ENCODE measurements at places on chromosomes 7 and 10.

- DNase-seq, result no peak
Measured at GRCh38 chr10:15661574-15661973, 58.1 kb downstream of the ITGA8 start.

DNA sequence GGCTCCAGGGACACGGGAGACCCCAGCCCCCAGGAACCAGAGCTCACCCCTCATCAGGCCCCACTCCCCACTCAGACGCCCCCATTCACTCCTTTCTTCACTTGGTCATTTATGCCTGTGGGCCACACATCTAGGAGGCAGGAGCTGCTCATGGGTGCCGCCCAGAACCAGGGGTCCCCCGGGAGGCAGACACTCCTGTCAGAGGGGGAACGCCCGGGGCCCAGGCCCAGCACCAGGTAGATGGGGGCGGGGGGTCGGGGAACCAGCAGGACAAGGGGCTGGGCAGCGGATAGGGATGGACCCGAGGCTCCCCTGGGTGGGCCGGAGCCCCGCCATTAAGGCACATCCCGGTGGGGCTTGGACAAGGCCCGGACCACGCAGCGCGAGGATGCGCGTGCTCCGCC is 11.8 kb downstream of the CALY start:
- DNase-seq, result no peak

- DNase-seq, result no peak
Measured at GRCh38 chr7:47074702-47075153, 507.2 kb downstream of the TNS3 start.

DNA sequence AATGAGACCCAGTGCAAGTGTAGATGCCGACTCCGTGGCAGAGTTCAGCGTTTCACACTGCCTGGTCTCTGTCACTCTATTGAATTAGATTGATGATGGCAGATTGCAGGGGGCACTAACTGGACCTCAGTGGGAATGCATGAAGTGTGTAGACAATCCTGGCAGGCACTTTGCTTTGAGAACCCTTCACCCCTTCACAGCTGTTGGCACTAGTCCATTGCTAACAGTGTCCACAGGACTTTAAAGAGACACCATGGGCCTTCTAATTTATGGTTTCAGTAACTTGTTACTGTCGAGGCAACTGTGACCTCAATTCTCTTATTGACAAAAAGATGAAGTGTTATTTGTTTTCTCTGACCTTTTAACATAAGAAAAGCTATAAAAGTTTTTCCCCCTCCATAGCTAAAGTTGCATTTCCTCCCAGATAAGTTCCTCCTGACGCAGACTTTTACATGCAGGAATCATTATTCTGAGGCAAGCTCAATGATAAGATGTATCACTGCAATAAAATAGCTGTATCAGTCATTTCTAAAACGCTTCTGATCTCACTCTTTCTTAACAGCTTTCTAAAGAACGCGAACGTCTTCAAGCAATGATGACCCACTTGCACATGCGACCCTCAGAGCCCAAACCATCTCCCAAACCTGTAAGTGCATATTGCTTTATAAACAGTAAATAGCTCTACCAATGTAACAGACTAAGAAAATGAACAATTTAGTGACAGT is 238.9 kb downstream of the FOXP2 start:
- DNase-seq, result no peak

- no peak for DNase-seq
Measured at GRCh38 chr7:136036336-136036735, 59.2 kb upstream of the MTPN start.

DNA sequence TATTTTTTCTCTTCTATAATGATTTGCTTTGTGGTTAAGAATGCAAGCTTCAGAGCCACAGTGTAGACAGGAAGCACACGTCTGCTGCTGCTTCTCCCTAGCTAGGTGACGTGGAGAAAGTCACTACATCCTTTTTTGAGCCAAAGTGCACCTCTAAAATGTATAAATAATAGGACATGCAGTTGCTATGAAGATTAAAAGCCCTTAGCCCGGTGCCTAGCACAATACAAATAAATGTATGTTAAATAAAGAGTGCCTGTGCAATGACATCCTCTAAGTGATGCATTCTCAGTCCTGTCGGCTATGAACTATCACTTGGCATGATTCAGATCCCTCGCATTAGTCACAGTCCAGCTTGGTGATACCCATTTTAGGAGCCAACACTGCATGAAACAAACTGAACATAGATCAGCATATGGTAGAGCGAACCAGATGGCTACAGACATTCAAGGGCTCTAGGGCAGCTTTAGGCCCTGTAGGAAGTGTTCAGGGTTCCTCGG is 4.8 kb upstream of the TRDMT1 start:
- no peak for DNase-seq

GRCh38 chr7:32869716-32870115 is 21.8 kb downstream of the KBTBD2 start:
- no peak for DNase-seq

- DNase-seq, result peak; percentile 93
Measured at GRCh38 chr10:72320676-72321247, 34.0 kb downstream of the DNAJB12 start.

DNA sequence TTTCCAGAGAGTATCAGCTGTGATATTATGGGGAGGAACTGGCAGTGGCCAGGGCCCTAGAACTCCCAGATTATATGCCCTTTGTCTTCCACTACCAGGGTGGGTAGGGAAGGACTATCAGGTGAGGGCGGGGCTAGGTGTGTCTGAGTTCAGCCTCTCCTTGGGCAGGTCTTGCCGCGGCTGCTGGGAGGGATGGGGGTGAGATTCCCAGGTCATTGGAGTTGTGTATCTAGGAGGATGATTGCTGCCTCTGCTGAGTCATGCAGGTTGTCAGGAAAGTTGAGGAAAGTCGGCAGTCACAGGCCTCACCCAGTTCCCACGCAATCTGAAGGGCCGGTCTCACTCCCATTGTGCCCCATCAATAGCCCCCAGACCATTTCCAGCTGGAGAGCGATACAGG is 185.2 kb downstream of the DKK1 start:
- DNase-seq, result no peak

- DNase-seq, result no peak
Measured at GRCh38 chr10:427761-428519, 261.5 kb downstream of the DIP2C start.
